Muscle of arm (tissue), 14 donors: ENCODE measurements at places on chromosomes 5 and 9. TPM values are rescaled to one million over a fixed set of nuclear protein-coding genes. Genes with fewer than 3 reads are reported as not detected.

RGS7BP gene
- polyA plus RNA-seq: not detected

SPINK4 gene
- not detected for polyA plus RNA-seq

INSL4 gene
- not detected for polyA plus RNA-seq

ERCC8 gene
- 18.6 TPM for polyA plus RNA-seq

CXCL14 gene
- polyA plus RNA-seq: 50.0 TPM

TNC gene
- polyA plus RNA-seq: 32.4 TPM

ARL14EPL gene
- not detected for polyA plus RNA-seq

SLC1A3 gene
- 17.5 TPM for polyA plus RNA-seq

PRSS3 gene
- polyA plus RNA-seq: not detected

C1QTNF3 gene
- 73.1 TPM for polyA plus RNA-seq

CARTPT gene
- polyA plus RNA-seq: not detected

TEX48 gene
- polyA plus RNA-seq: not detected

DAB2IP gene
- polyA plus RNA-seq: 49.8 TPM

TSSK1B gene
- not detected for polyA plus RNA-seq

AGTPBP1 gene
- polyA plus RNA-seq: 13.9 TPM

CTSL gene
- 42.0 TPM for polyA plus RNA-seq

SPOCK1 gene
- 6.5 TPM for polyA plus RNA-seq

PCDHAC2 gene
- polyA plus RNA-seq: 0.70 TPM

CDH6 gene
- 1.2 TPM for polyA plus RNA-seq

PAEP gene
- polyA plus RNA-seq: not detected

RAI14 gene
- polyA plus RNA-seq: 28.7 TPM

PLPPR1 gene
- polyA plus RNA-seq: 3.0 TPM

GLDC gene
- polyA plus RNA-seq: not detected
